ENCODE measurements at places on chromosomes 4 and X. TPM values are rescaled to one million over a fixed set of nuclear protein-coding genes. Genes with fewer than 3 reads are reported as not detected.

The RHOXF2B gene
- not detected for total RNA-seq

The HTRA3 gene
- total RNA-seq, result not detected

The FAAH2 gene
- total RNA-seq, result 2.9 TPM

The CFI gene
- total RNA-seq, result not detected
